ENCODE measurements at places on chromosomes 6 and 20.

- no peak for ATAC-seq
Measured at GRCh38 chr6:170429450-170429849, 122.9 kb downstream of the FAM120B start.

DNA sequence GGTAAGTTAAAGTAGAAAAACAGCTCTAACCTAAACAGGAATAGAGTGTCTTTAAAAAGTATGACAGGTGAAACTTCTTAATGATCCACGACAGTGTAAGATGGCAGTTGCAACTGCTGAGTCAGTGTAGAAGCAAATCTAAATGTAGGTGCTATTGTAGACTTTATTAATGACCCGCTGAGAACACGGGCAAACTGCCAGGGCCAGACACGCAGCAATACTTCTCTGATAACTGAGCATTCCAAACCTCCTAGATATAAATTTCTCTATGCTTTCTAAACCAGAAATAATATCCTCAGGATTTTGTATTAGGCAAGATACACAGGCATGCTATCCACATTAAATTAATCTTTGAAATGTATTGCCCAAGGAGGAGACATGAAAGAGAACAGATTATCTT is 1076.4 kb downstream of the HACE1 start:
- ATAC-seq, result no peak

- ATAC-seq, result no peak
Measured at GRCh38 chr6:10184371-10185227, 230.3 kb downstream of the TFAP2A start.

DNA sequence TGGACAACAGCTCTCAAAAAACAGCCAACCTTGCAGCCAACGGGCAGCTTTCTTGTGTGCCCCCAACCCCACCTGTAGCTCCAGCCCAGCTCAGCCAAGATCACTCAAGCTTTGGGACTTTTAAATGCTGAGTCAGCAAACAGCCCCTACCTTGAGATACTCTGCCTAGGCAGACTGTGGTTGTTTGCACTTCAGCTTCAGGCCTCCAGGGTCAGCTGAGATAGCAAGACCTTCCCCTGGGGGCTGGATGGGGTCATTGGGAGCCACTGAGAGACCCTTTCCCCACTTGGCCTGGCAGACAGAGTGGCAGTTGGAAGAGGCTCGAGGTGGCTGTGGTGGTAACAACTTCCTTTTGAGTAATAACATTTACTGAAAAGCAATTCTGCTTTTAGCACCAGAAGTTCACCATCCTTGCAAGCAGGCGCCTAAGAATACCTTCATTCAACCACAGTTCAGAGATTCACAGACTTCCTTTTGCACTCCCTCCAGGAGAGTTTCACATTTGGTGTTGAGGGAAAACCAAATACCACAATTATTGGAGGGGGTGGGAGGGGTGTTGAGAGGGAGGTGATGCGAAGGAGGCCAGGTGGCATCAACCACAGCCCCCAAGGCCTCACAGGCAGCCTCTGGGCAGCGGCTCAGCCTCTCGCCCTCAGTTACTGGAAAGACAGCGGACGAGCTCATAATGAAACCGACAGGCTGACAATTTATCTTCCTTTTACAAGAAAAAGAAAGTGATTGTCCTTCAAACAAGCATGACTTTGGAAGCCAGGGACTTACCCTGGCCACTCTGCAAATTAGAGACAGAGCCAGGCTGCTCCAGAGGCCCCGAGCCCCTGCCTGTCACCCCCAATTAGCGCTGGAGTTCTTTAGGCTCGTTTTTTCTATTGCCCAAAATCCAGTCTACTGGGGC is 148.1 kb downstream of the CEBPB start:
- ATAC-seq, result peak; percentile 42

DNA sequence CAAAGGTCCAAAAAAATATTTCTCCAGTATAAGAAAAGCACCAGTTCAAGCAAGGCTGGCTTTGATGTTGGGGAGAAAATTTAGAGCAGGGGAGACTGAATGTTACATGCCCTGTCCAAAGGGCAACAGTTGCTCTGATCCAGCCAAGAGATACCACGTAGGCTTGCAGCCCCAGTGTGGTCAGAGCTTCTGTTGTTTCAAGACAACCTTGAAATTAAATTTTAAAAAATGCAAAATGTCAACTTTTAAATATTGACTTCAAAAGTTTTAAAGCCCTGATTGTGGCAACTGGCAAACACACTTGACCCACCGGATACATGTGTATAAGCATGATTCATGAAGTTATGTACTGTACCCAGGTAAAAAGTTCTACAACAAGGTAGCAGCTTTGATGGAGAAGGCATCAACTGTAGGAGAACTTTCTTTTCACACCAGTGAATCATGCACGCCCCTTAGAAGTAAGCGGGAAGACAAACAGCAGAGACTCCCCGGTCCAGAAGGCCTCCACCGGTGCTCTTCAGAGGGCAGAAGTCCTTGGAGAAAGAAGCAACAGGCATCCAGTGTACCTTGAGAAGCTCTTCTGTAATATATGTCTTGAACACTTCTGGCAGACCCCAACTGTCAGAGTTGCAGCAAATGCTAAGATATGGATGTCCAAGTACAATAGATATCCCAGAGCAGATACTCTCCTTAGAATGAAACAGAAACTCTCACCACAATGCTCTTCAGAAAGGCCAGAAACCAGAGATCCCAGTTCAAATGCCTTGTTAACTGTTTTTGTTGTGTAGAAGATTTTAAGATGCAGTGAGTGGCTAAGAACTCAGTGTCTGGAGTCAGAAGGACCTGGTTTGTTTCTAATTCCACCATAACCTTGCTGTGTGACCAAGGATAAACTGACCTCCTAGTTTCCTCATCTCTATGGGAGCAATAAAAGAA is 115.4 kb downstream of the BCAS1 start:
- no peak for ATAC-seq

- no peak for ATAC-seq
Measured at GRCh38 chr6:4937414-4937813, 66.4 kb downstream of the RPP40 start.

DNA sequence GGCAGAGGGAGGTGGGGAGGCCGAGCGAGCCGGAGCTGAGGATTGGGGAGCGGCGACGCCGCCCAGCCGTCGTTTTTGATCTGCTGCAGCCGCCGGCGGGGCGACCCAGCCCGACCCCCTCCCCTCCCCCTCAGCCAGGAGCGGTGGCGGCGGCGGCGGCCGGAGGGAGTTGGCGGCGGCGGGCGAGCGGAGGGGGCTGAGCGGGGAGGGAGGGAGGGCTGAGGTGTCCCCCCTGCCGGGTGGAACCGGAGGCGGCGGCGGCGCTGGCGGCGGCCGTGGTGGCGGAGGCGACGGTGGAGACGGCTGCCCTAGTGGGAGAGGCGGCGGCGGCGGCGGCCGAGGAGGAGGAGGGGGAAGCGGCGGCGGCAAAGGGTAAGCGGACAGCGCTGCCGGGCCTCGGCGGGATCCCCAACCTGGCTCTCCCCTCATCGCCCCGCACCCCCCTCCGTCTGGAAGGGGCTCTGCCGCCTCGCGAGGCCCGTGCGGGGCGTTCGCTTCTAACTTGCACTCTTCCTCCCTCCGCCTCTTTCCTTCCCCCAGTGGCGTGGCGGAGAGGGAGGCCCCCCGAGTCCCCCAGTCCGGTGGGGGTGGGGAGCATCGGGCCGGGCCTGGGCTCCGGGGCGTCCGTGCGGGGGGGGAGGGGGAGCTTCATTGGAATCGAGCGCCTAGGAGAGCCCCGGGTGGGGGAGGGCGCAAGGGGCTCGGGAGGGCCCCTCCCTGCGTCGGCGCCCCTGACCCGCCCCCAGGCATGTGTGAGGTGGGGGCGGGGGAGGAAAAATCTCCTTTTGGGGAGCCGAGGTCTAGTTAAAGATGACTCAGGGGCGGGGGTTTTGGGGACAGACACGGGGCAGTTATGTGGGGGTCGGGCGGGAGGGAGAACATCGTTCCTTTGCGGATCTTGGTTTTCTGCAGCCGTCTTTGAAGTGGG is at the start of gene TAB2:
TAB2 (plus strand) TSS at position 69 of the 928 bp plus-strand sequence. CDS start 52,286 bp downstream, outside the sequence.
- ATAC-seq, result peak; percentile 56

DNA sequence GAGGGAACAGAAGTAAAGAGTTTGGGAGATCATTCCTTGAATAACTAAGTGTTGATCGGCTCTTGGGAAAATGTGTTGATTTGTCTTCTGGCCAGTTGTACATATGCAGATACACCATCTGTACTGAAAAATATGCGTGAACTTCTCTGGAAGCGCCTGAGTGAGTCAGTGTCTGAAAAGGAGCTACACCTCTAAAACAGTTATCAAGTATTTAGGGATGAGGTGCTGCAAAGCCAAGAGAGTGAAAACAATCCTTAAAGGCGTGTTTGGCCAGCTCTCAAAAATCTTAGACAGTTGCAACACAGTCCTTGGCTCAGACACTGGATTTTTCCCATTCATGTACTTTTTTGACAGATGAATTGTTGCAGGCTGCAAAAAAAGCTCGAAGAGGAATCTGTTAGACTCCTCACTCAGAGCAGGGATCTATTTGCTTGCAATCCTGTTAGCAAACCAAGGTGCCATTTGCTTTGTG is 61.3 kb downstream of the BMP6 start:
- no peak for ATAC-seq

DNA sequence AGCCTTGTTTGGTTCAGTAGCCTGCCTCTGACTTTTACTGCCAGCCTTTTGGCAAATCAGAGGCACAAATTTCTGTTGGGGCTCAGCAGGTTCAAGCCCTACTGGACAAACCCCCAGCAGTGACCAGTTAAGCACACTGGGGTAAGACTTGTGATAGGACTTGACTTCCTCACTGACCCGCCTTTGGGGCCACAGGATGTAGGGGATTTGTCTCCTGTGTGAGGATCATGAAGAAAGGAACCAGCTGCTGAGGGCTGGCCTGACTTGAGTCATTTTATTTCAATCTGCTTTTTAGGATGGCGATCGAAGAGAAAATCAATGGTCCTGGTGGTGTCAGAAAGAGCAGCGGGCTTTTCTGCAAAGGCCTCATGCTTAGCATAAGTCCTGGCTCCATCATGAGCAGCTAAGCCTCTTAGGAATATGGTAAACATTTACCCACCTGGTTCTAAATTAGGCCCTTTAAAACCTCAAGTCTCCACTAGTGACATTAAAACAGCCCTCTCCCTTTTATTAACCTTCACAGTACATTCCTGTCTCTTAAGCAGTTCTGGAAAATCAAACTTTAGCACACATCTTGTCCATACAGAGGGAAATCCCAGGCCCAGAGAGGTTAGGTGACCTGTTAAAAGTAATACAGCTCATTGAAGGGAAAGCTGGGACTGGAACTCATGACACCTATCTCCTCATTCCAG is 16.6 kb downstream of the CHMP4B start:
- ATAC-seq, result no peak

GRCh38 chr6:16252686-16253299 is 14.4 kb downstream of the GMPR start:
- ATAC-seq, result no peak

GRCh38 chr20:62349556-62350097 is 17.5 kb downstream of the LAMA5 start:
- no peak for ATAC-seq

- ATAC-seq, result no peak
Measured at GRCh38 chr6:151808371-151809241, 1.1 kb downstream of the ESR1 start.

GRCh38 chr20:3842348-3842930 is 4.2 kb upstream of the MAVS start:
- ATAC-seq, result no peak

GRCh38 chr20:43949248-43949647 is 34.6 kb downstream of the TOX2 start:
- ATAC-seq, result no peak

GRCh38 chr6:166648846-166649245 is 21.8 kb upstream of the RPS6KA2 start:
- ATAC-seq, result no peak

DNA sequence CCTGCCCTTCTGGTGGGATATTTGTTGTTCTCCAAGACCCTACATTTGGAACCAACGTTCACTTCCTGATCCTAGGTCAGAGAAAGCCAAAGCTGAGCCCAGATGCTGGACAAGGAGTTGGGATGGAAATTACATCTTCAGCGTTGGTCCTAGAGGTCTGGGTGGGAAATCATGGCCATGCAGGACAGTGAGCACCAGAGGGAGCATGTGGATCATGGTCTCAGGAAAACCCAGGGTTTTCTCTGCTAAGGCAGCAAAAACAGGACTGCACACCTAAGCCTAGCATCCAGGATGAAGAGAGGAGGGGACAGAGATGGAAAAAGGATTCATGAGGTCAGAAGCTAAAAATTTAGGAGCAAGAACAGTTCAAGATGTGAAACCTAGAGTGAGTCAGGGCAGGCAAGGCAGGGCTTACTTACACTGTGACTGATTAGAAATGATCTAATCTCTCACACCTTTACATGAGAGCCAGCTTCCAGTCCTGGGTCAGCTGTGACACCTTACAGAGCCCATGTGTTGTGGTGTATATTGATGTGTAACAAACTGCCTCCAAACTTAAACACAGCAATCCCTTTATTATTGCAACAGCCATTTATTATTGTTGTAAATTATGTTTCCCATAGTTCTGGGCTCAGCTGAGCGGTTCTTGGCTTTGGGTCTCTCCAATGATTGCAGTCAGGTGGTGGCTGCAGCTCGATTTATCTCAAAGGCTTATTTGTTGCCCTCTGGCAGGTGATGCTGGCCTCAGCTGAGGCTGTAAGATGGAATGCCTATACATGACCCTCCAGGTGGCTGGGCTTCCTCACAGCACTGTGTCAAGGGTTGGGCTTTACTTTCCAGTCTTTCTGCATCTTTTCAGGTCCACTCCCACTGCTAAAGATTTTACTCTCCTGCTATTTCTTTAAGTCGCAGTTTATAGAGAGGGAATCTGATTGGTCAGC is 6.5 kb downstream of the C20orf202 start:
- peak; percentile 51 for ATAC-seq

DNA sequence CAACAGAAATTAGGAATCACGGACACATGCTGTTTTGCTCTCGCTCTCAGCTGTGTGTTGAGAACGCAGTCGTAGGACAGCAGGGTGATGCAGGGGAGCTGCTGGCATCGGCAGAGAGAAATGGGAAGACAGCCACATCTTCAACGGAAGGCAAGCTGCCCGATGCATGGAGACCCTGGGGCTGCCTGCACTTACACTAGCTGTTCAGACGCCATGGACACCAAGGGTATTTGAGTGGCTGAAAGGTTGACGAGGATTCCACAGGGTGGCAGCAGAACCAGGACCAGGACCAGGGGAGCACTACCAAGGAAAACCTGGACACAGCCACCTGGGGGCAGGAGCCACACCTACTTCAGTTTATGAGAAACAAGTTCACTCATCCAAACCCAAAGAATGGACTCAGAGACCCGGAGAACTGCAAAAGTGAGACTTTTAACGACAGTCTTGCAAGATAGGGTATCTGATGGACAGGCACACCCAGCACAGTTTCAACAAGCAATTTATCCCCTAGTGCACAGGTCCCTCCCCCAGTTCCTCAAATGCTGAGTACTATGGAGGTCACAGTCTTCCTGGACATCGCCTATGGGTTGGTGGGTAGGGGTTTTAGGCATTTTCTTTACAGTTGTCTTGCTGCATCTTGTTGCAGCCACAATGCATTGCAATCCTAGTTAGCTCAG is 56.3 kb upstream of the ENTPD6 start:
- ATAC-seq, result no peak

DNA sequence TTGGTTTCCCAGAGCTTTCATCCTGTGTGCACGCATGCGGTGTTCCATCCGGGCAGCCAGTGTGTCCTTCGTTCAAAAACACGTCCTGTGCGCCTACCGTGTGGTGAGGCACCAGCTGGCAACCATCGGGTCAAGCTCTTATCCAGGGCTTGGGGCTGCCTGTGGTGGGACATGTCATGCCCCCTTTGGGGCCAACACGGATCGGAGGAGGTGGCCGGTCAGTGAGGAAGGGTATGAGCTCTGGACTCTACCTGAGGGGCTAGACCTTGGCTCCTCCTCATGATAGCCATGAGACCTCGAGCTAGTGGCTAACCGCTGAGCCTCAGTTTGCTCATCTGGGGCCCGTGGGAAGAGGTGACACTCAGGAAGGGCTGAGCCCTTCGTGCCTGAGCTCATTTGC is 158.5 kb upstream of the PMEPA1 start:
- ATAC-seq, result no peak

GRCh38 chr20:25072226-25072811 is 9.6 kb downstream of the VSX1 start:
- ATAC-seq, result no peak

Measured in SK-N-SH treated with all-trans-retinoic acid at 6 μM for 48 hours (cell line).